ENCODE measurements at places on chromosomes 16 and 17.

DNA sequence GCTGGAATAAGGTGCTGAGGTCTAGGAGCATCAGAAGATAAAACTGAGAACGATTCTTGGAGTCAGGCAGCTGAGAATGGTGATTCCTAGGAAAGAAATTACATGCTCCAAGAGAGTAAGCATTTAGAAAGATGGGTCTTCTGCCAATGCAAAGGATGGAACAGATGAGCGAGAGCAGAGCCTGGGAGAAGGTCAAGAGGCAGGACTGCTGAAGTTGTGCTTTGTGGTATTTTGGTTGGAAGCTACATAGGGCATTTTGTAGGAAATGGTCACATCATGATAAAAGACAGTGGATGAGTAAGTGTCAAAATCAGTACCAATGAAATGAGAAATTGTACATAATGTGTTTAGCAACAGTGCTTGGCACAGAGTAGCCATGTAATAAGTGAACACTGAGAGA lies 1.4 kb upstream of the CRYM start:
- DNase-seq, result no peak

- no peak for DNase-seq
These were observed 5.4 kb downstream of the BANP start for GRCh38 chr16:87956365-87957231.

DNA sequence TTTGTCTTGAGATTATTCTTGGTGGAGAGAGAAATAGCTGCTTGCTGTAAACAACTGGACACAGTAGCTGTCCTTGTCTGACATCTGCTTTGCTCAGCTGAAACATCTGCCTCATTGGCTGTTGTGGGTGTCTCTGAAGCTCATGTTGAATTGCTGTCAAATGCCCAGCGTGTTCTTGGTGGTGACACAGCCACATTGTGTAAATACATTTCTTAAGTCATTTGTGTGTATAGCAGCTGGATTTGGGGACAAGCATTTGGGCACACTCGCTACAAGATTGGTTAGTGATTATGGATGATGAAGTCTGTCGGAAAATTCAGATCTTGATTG lies 5.3 kb downstream of the FAM234A start:
- no peak for DNase-seq

DNA sequence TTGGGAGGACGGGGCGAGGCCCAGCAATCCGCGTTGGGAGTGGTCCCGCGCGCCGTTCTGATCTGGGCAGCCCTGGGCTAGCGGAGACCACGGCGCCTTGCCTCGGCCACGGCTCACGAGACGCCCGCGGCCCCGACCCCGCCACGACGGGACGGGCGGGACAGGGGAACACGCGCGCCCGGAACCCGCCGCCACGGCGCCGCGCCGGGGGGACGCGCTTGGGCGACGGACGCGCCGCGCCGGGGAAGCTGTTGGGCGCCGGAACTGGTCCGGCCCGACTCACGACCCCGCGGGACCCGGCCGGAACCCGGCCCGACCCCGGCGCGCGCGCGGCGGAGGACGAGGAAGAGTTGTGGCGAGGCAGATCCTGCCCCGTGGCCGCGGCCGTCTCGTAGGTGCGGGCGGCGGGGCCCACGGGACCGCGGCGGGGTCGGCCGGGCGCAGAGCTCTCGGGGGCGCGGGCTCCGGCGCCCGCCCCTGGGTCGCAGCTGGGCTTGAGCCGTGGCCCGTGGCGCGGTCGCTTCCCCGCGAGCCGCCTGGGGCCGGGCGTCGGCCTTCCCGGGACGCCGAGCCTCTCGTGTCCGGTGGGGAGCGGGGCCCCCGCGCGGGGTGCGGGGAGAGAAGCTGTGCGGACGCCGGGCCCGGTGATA lies at the start of gene ACSF3:
TSS of gene ACSF3 (plus strand) at position 251 of the 650 bp plus-strand sequence. CDS start 6,830 bp downstream, outside the sequence.
- peak; percentile 56 for DNase-seq

DNA sequence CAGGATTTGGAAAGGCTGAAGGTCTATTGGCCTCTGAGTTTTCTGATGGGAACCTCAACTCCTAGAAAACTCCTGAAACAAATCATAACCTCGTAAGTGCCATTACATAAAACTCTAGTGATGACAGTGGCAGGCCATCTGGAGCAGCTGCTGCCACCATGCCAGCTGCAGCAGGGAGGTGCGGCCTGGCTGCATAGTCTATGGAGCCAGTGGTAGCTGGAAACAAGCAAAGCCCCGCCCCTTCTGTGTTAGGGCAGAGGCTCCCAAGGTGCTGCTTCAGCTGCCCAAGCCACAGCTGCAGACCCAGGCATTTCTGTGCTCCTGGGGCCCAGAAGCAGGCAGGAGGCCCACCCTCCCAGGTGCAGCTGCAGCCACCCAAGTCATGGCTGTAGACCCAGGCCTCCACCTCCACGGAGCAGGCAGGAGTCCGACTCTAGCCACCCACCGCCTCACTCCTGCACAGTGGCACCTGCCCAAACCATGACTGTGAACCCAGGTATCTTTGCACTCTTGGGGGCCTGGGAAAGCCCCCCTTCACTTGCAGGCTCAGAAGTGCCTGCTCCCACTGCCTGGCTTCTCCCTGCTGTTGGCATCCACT lies 254.1 kb upstream of the KCNJ16 start:
- DNase-seq, result peak; percentile 2

GRCh38 chr16:86089991-86090390 lies 191.0 kb downstream of the IRF8 start:
- no peak for DNase-seq

DNA sequence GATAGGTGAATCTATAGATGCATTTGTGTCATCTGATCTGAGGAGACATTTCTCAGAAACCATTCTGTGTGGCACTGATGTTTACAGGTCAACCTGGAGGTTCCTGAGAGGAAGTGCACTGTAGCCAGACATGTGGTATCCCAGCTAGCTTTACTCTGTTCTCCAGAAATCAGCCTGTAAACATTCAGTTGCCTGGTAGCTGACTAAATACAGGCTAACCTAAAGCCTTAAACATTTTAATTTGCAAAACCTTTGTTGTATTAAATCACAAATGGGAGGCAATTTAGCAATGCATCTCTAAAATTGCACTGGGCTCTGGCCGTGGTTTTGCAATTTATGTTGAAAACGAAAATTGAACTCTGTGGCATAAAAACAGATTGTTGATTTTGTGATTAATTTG lies 207.6 kb downstream of the FTO start:
- DNase-seq, result no peak

GRCh38 chr17:27477050-27477888 lies 21.0 kb downstream of the KSR1 start:
- no peak for DNase-seq

- DNase-seq, result no peak
These were observed 1.7 kb upstream of the HSD11B2 start for GRCh38 chr16:67429053-67429798.

DNA sequence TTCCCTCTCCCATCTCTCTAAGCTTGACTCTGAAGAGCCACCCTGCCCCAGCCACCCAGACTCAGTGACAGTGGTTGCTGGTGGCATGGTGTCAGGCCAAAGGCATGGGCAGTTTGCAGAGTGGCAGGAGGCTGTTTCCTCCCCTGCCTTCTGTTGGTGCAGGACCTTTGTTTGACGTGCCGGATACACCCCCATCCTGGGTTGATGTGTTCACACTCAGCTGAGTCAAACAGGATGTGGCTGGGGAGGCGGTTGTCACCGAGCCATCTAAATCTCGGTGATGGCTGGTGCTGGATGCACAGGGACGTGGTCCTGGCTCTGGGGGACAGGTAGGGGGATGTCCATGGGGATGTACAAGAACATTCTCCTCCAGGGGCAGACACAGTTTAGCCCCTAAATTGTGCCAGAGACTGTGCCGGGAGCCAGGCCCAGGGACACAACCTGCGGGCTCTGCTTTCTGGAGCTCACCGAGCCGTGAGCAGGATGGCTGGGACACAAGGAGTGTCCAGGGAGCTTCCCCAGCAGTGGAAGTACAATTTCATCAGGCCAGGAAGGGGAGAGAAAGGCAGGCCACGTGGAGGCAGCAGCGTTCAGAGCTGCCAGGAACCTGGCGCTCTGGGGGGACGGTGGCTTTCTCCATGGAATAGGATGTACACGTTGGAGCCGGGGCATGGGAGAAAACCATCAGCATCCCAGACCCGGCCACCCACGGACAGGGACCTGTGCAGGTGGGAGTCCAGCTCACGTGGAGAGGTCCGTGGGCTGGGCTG lies 264.2 kb downstream of the SEC14L1 start:
- no peak for DNase-seq

DNA sequence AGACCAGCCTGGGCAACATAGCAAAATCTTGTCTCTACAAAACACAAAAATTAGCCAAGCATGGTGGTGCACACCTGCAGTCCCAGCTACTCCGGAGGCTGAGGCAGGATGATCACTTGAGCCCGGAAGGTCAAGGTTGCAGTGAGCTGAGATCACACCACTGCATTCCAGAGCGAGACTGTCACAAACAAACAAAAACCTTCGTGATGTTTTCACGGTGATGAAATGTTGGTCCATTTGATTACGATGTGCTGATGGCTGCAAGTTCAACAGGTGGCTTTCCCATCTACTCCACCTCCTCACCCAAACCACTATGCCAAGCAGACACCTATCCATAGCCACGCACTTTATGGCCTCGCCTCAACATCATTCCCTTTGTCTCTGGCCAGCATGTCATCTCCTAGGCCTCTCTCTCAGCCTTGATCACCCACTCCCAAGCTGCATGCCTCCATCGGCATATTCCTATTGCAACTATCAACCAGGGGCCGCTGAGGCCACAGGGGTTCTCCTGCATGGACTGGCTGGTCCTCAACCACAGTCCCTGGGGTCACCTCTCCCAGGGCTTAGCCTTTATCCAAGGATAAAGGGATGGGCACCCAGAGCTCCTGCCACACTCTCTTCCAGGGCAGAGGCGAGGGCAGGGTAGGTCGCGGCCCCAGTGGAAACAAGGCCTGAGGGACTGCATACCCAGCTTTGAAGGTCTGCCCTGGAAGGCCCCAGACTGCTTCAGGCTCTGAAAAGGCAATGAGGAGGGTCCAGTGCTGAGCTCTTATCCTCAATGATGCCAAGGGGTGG lies 17.1 kb upstream of the ALOX15B start:
- DNase-seq, result no peak

DNA sequence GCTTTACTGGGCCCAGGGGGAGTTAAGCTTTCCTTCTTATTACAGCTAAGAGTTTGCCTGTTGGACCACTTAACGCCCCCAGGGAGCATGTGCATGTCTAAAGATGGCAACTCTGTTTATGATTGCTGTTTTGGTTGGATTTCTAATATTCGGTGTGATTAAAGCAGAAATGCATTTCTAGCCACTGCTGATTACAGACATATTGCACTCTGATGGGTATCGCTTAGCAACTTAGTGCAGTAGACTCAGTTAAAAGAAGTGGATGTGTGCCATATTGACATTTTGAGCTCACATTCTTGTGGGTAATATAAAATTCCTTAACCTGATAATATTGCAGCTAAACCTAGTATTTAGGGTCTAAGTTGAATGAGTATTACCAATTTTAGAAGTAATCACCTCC lies 4.2 kb downstream of the NF1 start:
- DNase-seq, result no peak

GRCh38 chr16:27625050-27625697 lies 75.2 kb downstream of the KATNIP start:
- no peak for DNase-seq

DNA sequence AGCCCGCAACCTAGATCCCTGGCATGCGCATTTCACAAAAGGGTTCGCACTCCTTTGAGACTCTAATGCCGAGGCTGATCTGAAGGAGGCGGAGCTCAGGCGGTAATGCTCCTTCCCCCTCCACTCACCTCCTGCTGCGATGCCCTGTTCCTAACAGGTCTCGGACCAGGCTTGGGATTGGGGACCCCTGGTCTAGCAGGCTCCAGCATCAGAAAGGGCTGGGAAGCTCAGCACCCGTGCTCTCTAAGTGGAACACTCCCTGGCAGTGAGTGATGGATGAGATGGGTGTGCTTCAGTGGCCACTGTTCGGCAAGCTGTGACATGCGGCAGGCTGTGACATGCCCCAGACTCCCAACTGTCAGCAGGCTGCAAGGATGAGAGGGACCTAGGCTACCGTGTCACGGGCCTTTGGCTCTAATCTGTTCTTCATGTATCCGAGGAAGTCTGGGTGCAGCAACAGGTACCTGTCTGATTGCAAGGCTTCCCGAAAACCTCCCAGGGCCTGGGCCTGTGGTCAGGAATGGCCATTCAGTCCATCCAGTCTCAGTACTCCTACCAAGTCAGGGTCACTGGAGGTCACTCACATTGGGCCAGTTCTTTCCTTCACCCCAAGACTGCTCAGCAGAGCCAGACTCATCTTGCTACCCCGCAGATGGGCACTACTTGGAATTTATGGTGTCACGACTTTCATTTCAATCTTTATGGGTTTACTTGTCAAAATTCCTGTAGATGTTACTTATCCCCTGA lies 1.3 kb upstream of the ST6GALNAC2 start:
- no peak for DNase-seq

GRCh38 chr17:44279666-44280391 lies 11.9 kb upstream of the SLC4A1 start:
- no peak for DNase-seq

GRCh38 chr16:50457423-50457822 lies 88.6 kb upstream of the BRD7 start:
- no peak for DNase-seq

- no peak for DNase-seq
These were observed 2.9 kb downstream of the GUCY2D start for GRCh38 chr17:8005357-8005756.

DNA sequence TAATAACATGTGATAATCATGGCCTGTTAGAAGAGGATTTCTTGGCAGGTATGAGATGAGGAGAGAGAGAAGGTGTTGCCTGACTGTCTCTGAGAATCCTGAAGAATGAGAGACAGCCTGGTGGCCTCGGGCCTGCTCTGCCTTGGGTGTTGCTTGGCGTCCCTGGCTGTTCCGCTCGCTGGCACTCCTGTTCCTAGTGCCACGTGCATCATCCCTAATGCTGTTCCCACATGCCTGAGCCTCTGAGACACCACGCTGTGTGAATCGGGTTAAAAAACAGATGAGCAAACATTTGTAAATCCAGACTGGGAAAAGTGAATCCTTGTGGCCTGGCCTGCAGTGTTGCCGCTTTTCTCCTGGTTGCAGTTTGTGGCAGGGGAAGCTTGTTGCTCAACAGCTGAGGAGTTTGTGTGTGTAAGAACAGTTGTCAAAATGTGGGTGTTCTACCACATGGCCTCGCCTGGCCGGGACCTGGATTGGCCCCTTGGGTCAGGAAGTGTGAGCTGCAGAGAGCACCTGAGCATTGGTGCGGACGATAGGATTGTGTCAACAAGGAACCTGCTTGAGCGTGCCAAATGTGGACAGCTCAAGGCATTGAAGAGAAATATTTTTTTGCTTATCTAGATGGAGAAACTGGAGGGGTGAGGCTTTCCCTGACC lies 22.0 kb downstream of the UBN1 start:
- DNase-seq, result no peak

- peak; percentile 87 for DNase-seq
These were observed at the start of the genes CTNS and SHPK for GRCh38 chr17:3636154-3636907. Gene CTNS (plus strand): TSS chr17:3636760. CDS start chr17:3640207, 3,447 bp downstream. Gene SHPK (minus strand): TSS chr17:3636250. CDS start chr17:3636219, 31 bp downstream.

DNA sequence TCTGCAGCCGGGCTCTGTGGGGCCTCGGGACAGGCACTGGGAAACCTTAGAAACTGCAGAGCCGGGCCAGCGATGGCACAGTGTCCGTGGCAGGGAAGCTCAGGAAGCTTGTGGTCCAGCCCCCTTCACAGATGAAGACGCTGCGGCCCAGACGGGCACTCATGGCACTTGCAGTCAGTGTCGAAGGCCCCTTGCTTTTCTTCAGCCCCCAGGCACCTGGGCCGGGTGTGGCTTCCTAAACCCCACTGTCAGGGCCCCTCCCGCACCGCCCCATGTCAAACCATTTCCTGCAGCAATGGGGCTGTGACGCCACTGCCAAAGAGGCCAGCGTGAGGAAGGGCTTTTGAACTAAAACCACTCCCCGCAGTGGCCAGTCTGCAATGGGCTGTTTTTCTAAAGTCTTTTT lies 164.0 kb downstream of the LAT start:
- DNase-seq, result peak; percentile 59

Data from activated gamma-delta T cell (primary cell).